ENCODE measurements at places on chromosomes 1 and 21.

GRCh38 chr1:91784616-91785015 lies 101.3 kb downstream of the TGFBR3 start:
- DNase-seq = no peak

GRCh38 chr1:168408884-168409283 lies 128.2 kb downstream of the TBX19 start:
- no peak for DNase-seq

GRCh38 chr1:3495776-3496745 lies 41.6 kb downstream of the ARHGEF16 start:
- no peak for DNase-seq

DNA sequence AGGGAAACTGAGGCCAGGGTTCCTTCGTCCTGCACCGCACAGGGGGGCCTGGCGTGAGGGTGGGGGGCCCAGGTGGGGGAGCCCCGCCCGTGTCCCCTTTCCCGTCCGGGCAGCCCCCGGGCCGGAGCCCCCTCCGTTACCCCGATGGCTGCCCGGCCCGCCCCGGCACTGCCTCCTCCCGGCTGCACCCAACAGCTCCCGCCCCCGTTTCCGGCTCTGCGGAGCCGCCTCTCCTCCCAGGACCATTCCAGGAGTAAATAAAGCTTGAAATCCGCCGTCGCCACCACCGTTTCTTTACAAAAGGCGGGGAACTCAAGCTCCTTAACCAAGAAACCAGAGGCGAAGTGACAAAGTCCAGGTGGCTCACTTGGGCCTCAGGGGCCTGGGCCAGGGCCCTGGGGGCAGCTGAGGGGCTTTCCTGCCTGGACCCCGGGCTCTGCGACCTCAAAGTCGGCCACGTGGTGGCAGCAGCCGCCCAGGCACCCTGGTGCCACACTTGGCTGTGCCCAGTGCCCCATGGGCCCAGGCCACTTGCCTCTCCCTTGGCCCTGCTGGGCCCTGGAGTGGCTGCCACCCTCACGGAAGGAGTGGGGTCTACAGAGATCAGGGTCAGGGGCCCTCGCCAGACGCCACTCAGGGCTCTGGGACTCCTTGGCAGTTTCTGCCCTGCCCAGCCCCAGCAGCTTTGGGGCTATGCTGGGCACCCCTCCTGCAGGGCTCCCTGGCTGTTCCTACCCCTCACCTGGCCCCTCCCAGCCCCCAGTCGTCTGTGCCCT lies 514 bp upstream of the FAAP20 start:
- DNase-seq = peak; percentile 93

DNA sequence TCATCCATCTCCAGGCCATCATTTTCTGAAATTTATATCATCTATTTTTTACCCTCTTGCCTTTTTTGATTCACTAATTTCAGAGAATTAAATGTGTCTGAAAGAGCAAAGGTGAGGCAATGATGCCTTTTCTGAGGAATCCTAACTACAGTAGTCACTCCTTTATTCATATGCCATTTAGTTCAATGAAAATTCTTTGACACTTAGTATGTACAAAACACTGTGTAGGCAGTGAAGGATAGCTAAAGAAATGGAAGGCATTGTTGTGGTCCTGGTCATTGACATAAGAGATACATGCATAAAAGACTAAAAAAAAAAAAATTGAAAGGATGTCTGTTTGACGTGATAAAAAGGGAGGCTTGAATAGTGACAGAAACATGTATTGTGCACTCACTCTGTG lies 171.9 kb upstream of the BEND5 start:
- no peak for DNase-seq

GRCh38 chr21:44969931-44970755 lies 30.3 kb downstream of the SLX9 start:
- no peak for DNase-seq
